ENCODE measurements at places on chromosomes 3 and 15. TPM values are rescaled to one million over a fixed set of nuclear protein-coding genes. Genes with fewer than 3 reads are reported as not detected.

FHIT gene
- total RNA-seq, result 21.5 TPM

- DNase-seq, result no peak
These were observed 11.7 kb upstream of the MBNL1 start for GRCh38 chr3:152256851-152257562.

DNA sequence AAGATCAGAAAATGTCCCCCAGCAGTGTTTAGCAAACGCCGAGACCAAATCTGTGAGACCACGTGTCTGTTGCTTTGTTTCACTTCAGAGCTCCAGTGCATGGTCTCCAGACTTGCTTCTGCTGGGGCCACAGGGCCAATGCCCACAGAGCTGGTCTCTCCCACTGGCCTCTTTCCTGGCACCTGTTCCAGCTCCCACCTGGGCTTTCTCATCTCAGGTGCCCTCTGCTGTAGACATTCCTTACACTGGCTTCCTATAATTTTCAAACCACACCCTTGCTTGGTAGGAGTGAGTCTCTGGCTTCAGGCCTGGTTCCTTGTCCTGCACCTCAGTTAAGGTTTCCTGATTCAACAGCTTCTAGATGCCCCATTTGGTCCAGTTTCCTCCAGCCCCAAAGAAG lies 243.1 kb downstream of the ADAMTS17 start:
- DNase-seq, result no peak

KBTBD8 gene
- 4.2 TPM for total RNA-seq

NR2E3 gene
- 0.70 TPM for total RNA-seq

ANKRD63 gene
- 0.65 TPM for total RNA-seq

PIF1 gene
- total RNA-seq, result 0.35 TPM

SMAD6 gene
- total RNA-seq, result 14.1 TPM

DNA sequence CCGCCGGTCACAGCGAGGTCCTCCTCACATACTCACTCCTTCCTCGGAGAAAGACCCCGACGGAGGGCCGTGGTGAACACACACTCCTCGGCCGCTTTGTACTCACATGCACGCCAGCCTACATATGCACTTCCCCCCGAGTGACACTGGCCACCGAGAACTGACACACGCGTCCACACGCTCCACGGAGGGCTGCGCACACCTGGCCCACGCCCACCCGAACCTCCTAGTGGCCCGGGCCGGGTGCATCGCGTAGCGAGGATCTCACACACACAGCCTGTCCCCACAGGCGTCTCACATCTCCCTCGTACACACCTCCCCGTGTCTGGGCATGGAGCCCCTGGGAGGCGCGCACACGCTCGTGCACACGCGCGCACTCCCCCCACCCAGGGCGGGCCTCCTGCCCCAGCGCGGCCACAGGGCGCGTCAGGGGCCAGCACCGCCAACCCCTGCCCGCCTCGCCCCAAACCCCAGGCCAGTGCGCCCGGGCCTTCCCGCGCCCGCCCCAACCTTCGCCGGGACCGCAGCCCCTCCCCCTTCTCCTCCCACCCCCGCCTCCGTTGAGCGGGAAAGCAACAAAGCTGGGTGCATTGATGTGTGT lies 411 bp upstream of the C3orf70 start:
- DNase-seq, result no peak

RTP1 gene
- total RNA-seq, result not detected

GRCh38 chr3:193991666-193992424 lies 144.1 kb upstream of the HES1 start:
- no peak for DNase-seq

RLBP1 gene
- not detected for total RNA-seq

DNA sequence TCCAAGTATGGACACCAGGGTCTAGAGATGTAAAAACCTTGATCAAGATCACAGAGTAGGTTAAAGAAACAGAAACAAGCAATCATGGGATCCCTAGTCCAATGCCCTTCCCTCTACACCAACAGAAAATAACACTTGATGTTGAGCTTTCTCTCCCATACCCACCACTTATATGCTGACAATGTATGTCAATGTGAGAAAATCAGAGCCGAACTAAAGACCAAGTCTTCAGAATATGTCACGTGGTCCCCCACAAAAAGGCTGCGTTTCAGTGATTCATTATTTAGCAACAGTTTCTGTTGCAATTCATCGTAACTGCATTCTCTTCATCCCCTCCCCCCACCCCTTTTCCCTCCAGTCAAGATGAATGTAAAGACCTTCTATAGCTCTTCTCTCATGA lies 278.9 kb upstream of the STT3B start:
- no peak for DNase-seq

DNA sequence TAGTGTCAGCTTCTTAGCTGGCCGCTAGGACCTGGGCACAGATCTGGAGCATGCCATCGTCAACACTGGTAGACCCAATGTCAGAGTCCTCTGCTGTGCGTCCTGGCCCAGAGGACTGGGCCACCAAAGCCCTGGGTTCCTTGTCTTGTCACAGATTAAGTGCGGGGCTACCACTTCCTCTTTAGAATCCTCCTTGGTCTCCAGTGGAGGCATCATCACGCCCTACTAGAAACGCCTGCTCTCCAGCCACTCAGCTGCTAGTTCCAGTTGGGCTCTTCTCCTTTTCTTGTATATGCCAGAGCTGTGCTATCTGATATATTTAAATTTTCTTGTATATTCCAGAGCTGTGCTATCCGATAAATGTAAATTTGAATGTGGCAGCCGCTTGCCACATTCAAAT lies 11.2 kb downstream of the PPCDC start:
- peak; percentile 44 for DNase-seq

- DNase-seq, result no peak
These were observed 72.1 kb upstream of the ACAD9 start for GRCh38 chr3:128807186-128807830.

LEKR1 gene
- 0.56 TPM for total RNA-seq

GRCh38 chr3:119490153-119490552 lies 8.2 kb upstream of the TIMMDC1 start:
- no peak for DNase-seq

DNA sequence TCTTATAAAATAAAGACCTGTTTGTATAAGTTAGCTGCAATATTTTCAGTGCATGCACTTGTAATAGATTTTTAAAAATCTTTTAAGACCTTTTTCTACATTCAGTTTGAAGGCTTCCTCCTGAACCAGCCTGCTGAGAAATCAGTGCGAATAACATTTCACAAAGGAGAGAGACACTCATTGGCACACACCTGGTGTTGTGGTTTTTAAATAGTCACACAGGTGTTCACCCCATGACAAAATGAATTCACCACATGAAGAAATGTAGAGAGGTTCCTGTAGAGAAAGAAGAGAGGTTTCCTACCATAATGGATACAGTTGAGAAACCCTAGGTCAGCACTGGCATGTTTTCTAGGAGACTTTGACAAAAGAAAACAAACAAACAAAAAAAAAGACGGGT lies 237.3 kb downstream of the CNTN6 start:
- DNase-seq, result no peak

DNA sequence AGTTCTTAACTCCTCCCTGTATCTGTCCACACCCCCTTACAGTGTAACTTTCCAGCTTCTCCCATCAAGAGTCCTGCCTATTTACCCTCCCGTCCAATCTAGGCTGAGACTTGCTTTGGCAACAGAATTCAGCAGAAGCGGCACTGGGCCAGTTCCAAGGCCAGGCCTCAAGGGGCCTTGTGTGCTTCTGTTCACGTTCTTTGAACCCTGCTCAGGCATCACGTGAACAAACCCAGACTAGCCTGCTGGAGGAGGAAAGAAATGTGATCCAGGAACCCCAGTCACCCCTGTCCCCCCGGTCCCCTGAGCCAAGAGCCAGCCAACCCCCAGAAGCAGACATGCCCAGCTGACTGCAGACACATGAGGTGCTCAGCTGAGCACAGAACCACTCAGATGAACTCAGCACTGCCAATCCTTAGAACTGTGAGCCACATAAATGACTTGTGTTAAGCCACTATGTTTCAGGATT lies 76.1 kb upstream of the DCLK3 start:
- peak; percentile 64 for DNase-seq

DNA sequence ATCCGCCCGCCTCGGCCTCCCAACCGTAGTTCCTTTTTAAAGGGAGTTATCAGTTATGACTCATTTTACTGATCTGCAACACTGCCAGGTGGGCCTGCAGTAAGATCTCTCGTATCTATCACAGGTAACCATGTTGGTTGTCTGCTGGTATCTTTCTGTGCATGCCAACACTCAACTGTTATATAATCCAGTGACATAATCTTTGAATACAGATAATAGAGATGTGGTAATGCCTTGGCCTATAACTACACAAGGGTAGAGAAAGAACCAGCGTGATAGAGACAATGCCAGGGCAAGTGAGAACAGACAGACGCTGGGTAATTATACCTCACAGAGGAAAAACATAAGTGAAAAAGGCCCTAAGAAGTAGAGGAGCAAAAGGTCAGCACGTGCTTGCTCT lies 11.0 kb upstream of the ARPP19 start:
- DNase-seq, result no peak

DNA sequence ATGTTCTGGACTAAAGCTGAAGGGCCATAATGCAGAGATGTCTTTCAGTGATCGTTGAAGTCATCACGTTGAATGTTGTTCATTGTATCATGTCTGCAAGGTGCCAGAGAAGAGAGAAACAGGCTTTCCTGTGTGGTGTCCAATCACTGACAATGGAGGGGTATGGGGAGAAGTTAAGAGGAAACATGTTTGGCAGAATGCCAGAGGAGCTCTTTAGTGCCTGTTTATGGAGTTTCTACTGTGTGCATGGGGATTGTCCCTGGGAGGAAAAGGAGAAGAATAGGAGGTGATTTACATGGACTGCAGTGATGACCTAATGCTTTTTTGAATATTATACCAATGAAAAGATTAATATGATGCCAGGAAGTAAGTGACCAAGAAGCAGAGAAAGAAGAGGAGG lies 11.7 kb downstream of the SCAANT1 start:
- DNase-seq, result no peak

DNA sequence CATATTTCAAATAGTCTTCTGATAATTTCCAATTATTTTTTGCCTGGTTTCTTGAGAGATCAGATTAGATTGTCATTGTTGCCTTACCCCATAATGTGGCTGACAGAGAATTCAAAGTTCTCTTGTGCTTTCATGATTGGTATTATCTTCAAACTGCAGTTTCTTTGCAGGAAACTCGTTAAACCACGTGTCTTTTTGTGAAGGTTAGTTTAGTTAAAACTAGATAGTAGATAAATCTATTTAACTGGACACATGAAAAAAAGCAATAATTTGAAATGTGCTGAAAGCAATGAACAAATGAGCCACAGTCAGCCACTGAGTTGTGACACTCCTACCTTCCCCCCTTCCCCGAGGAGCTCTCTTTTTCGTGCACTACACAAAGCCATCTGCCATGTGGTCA lies 327.5 kb upstream of the UMPS start:
- no peak for DNase-seq

GRCh38 chr3:139134678-139135372 lies 90.1 kb upstream of the PRR23C start:
- no peak for DNase-seq

DNA sequence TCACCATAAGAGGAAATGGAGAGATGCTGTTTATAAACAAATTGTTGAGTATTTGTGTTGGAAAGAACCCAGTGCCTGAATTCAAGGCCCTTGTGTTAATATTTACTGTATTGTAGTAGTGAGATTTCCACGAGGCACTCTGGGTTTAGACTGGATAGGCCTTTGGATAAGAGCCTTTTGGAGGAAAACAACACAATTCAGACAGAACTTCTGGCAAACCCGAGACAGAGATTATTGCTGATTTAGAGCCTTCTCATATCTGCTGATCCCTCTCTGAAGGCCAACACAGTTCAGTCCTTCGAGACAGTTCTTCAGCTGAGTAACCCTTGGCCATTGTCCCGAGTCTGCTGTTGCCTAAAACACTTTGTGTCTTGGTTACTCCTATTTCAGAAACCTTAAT lies 55.7 kb downstream of the LMCD1 start:
- peak; percentile 56 for DNase-seq

MYZAP gene
- total RNA-seq, result 966 TPM

TGM5 gene
- total RNA-seq, result not detected

GRCh38 chr3:160929595-160929994 lies 173.6 kb downstream of the PPM1L start:
- DNase-seq, result peak; percentile 76

GRCh38 chr3:132346841-132347736 lies 29.9 kb downstream of the ACP3 start:
- no peak for DNase-seq

CSTA gene
- 0.73 TPM for total RNA-seq

DNA sequence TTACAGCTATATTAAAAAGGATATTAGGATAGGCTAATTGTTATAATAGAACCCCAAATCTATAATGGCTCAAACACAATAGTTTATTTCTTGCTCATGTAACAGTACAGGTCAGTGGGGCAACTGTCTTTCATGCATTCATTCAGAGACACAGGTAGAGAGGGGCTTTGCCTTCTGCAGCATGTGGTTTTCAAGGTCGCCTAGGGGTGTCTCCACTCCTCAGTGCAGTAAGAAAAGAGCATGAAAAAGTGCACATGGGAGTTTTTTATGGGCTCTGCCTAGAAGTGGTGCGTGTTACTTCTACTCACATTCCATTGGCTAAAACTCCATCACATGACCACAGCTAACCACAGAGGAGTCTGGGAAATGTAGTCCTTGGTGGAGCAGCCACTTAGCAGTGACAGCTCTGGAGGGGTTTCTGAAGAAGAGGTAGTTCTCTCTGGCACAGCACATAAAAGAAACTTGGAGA lies 1.8 kb downstream of the ZBTB38 start:
- DNase-seq, result no peak

- no peak for DNase-seq
These were observed 57.8 kb downstream of the RAB7A start for GRCh38 chr3:128783774-128784173.

WNT5A gene
- total RNA-seq, result 6.7 TPM

GRCh38 chr3:64848822-64849221 lies 161.0 kb upstream of the ADAMTS9 start:
- no peak for DNase-seq

ITGA11 gene
- total RNA-seq, result 32.2 TPM

DNA sequence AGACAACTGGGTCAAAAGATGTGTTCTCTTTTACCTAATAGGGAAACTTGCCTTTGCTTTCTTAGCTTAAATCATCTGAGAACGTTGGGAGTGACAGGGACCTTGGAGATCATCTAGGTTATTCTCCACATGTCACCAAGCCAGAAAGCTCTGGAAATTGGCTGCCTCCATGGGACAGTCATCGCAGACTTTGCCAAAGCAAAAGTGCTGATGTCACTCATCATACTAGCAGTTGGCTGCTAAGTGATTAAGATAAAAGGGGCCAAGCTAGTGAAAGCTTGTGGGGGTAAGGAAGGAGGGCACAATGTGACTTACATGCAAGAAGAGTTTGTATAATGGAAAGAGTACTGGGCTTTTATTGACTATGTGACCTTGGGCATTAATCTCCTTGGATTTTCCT lies 198.0 kb upstream of the PFN2 start:
- peak; percentile 38 for DNase-seq
